ENCODE measurements at places on chromosomes 12 and 14.

DNA sequence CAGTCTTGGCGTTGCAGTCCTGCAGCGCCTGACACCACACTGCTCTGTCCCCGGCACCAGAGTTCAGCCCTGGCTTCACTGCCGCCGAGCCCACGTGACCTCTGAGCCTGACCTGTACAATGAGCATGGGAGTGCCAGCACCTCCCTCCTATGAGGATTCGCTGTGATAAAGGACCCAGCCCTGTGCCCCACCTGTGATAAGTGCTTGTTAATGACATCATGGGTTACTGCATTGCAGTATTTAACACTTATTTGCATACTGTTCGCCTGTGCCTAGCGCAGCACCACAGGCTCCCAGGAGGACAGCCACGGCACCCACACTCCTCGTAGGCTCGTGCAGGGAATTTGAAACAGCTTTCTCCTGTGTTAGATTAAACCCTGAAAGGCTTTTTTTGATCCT is 118.2 kb upstream of the GSC start:
- DNase-seq, result no peak

GRCh38 chr12:24014915-24015832 is 65.7 kb upstream of the SOX5 start:
- no peak for DNase-seq

DNA sequence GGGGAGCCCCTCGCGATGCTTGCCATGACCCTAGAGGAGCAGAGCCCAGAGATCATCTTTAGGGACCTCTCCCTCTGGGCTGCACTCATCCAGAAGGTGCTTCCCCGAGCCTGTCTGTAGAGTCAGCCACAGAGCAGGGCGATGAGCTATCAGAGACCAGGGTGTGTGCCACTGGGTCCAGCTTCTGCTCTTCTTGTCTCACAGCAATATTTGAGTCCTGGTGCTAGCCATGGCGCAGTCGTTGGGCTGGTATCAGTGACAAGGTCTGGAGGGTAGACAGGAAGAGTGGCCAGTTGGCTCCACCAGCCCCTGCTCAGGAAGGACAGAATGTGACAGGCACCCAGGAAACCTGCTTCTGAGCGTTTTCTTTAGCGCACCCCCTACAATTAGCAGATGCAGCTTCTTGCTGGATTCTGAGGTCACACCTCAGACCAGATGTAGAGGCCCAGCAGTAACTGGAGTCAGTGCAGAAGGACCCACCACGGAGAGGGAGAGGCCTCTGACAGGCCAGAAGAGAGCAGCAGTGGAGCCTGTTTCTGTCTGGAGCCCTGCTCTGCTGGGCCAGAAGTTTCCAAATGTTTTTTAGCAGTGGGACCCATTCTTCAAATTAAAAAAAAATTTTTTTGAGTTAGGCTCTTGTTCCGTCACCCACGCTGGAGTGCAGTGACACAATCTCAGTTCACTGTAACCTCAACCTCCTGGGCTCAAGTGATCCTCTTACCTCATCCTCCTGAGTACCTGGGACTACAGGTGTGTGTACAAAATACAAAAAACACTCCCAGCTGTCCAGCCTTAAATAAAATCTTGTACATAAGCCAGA is 23.7 kb downstream of the ANKRD9 start:
- DNase-seq, result no peak

DNA sequence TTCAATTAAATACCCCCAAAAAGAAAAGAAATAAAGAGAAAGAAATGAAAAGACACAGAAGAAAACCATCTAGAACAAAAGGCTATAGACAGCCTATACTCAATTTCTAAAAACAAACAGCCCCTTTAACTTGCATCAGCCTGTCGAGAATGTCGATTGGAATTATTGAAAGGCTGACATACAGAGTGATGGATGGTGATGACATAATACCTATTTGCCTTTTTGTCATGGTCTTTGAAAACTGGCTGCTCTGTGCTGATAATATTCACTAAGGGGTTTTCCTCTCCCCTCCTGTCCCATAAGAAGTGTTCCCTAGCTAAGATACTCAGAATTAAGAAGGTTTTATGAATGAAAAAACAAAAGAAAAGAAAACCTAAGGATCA is 393.7 kb downstream of the SOX5 start:
- no peak for DNase-seq

- no peak for DNase-seq
Observed at GRCh38 chr14:61455351-61455750, 134.0 kb downstream of the PRKCH start.

DNA sequence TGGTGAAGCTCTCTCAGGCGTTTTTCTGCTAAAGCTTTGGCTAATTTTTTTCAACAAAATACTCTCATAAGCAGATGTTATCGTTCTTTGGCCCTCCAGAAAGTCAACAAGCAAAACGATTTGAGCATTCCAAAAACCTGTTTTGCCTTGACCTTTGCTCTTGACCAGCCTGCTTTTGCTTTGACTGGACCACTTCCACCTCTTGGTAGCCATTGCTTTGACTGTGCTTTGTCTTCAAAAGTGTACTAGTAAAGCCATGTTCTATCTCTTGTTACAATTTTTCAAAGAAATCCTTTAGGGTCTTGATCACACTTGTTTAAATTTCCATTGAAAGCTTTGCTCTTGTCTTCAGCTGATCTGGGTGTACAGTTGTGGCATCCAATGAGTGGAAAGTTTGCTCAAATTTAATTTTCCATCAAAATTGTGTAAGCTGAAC is 10.7 kb upstream of the ARID4A start:
- DNase-seq, result no peak

GRCh38 chr12:115511986-115512711 is 765.3 kb downstream of the MED13L start:
- no peak for DNase-seq

GRCh38 chr14:53971521-53971920 is 14.9 kb upstream of the BMP4 start:
- no peak for DNase-seq

- peak; percentile 79 for DNase-seq
Observed at GRCh38 chr14:99884834-99885648, 91.8 kb downstream of the EML1 start.

GRCh38 chr14:31303654-31304053 is 96.1 kb upstream of the HECTD1 start:
- no peak for DNase-seq

- no peak for DNase-seq
Observed at GRCh38 chr14:74346341-74346740, 1.9 kb upstream of the VRTN start.

DNA sequence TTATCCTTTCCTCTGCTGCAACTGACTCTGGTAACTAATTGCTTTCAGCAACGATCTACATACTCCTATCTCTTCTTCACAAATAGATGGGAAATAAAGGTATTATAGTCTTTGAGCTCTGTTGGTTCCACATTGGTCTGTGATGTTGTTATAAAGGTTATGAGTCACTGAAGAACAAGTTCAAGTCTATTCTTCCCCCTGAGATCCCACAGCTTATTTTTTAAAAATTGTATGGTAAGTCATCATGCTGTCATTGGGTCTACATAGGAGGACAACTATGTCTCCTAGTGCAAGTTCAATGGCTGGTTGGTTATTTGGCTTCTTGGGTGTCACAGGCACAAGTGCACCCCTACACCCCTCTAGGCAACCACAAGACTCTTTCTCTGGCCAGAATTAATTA is 49.6 kb upstream of the PTCSC3 start:
- no peak for DNase-seq

- no peak for DNase-seq
Observed at GRCh38 chr12:93127107-93127560, 198.0 kb upstream of the EEA1 start.

GRCh38 chr12:22312336-22312735 is 22.2 kb downstream of the ST8SIA1 start:
- DNase-seq, result peak; percentile 83

GRCh38 chr12:123140676-123141614 is 9.9 kb downstream of the PITPNM2 start:
- no peak for DNase-seq

GRCh38 chr12:6533653-6533922 is 729 bp upstream of the GAPDH start:
- no peak for DNase-seq

DNA sequence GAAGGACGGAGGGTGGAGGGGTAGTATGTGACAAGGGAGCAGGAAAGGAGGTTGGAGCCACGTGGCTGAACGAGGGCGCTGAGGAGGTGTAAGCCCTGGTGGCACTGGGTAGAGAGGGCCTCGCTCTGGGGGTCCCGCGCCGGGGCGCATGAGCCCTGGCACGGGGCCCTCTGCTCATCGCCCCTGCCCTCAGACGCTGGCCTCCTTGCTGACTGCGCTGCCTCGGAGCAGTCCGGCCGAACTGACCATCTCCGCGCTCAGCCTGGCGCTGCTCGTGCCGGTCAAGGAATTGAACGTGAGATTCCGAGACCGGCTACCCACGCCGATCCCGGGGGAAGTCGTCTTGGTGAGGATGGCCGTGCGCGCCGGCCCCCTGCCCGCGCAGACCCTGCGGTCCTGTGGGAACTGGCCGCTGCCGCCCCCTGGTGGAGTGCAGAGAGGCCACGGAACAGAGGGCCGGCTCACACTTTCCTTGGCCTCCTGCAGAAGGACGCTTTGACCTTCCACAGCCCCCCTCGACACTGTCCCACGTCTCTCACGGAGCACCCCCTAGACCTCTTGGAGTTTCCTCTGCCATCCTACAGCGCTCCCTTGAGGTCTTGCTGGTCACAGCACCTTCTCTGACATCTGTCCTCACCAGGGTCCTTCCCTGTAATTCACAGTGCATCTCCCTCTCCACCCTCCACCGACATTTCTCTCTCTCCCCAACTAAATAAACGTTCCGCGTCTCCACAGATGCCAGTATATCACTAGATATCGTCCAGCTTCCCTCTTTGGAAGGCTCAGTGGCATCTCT is 10.5 kb downstream of the ARHGEF25 start:
- peak; percentile 61 for DNase-seq

- peak; percentile 56 for DNase-seq
Observed at GRCh38 chr12:109836916-109837315, 3.7 kb upstream of the TRPV4 start.

- DNase-seq, result no peak
Observed at GRCh38 chr12:50580436-50580835, 75.7 kb downstream of the DIP2B start.

DNA sequence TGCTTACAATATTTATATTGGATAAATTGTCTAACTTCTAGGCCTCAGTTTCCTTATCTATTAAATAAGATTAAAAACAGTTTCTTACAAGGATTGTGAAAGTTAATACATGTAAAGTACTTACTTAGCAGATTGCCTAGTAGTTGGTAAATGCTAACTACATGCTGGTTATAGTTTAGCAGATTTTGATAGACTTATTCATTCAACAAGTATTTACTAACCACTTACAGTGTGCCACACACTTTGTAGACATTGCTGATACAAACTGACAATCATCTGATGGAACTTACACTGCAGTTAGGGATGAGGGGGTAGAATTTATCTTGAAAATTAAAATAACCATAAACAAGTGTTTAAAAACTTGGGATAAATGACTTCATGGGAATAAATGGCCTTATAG is 50.4 kb downstream of the ARID2 start:
- no peak for DNase-seq

- DNase-seq, result no peak
Observed at GRCh38 chr14:58177125-58177524, 22.8 kb upstream of the ACTR10 start.

GRCh38 chr14:64935508-64935907 is 7.0 kb downstream of the GPX2 start:
- DNase-seq, result no peak

GRCh38 chr14:36570065-36570464 is 12.3 kb downstream of the NKX2-8 start:
- no peak for DNase-seq

DNA sequence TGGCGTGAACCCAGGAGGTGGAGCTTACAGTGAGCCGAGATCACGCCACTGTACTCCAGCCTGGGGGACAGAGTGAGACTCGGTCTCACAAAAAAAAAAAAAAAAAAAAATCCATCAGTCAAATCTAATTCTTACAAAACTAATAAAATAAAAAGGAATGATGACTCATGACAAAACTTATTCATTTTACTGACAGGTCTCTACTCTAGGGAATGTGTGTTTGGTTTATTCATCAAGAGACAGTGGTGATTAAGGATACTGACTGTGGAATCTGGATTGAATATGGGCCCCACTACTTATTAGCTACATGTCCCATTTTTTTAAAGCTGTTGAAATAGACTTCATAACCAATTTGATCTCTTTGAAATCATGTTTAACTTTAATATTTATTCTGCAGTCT is 29.3 kb upstream of the GAS2L3 start:
- DNase-seq, result no peak

GRCh38 chr12:49536526-49537071 is 2.2 kb upstream of the KCNH3 start:
- DNase-seq, result no peak

DNA sequence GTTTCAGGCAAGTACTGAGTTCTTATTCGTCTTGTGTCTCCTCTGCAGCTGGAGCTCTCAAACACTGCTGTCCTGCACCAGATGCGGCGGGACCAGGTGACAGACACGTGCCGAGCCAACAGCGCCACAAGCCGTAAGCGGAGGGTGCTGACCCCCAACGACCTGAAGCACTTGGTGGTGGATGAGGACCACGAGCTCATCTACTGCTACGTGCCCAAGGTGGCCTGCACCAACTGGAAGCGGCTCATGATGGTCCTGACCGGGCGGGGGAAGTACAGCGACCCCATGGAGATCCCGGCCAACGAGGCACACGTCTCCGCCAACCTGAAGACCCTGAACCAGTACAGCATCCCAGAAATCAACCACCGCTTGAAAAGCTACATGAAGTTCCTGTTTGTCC is 201.2 kb downstream of the SLC41A2 start:
- DNase-seq, result no peak

- peak; percentile 84 for DNase-seq
Observed at GRCh38 chr12:39619660-39620433, at the start of gene ABCD2. ABCD2 (minus strand) TSS chr12:39619803; CDS start chr12:39619615, 188 bp downstream.

DNA sequence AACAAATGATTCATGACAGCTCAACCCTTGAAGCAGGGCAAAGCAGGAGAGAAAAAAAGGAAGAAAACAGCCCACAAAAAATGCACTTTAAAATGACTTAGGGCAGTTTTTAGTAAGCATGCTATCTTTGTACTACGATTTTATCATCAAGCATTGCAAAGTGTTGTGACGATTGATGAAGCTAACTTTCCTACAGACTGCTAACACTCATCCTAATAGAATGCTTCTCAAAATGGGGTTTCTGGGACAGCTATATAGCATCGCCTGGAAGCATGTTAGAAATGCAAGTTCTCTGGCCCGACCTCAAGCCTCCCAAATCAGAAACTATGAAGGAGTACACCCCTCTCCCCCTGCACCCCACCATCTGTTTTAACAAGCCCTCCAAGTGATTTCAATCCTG is 256.4 kb downstream of the SSPN start:
- no peak for DNase-seq

GRCh38 chr12:106522708-106523107 is 60.1 kb upstream of the RFX4 start:
- no peak for DNase-seq

DNA sequence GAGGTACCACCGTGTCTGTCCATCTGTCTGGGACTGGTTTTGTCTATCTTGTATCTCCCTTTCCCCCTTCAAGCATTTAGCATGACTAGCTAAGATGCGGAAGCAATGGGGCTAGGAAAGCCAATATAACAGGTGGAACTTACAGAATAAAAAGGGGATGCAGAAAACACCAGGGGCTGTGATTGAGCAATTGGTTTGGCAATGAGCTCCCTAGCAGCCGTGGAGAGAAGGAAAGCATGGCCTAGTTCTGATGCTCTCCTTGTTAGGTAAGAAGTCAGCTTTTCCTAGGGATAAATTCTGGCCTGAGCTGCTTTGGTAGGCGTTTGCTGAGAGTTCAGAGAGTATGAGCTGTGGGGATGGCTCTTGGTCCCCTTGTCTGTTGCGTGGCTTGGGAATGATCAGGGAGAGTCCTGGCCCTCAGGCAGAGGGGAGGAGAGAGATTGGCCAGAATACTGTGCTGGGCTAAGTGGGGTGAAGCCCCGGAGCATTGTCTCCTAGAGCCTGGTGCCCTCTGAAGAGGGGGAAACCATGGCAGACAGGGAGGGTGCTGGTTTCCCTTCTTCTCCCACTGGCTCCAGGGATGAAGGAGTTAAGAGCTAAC is 7.1 kb downstream of the SETD1B start:
- peak; percentile 33 for DNase-seq
